ENCODE measurements at places on chromosomes 12 and 14. TPM values are rescaled to one million over a fixed set of nuclear protein-coding genes. Genes with fewer than 3 reads are reported as not detected.

The RPL10L gene
- polyA plus RNA-seq, result not detected

The NRXN3 gene
- polyA plus RNA-seq, result 1.7 TPM

The ZBTB42 gene
- polyA plus RNA-seq, result 5.0 TPM

The TXNDC16 gene
- 1.3 TPM for polyA plus RNA-seq

The PTPN6 gene
- polyA plus RNA-seq, result 38.3 TPM

The NDRG2 gene
- 252 TPM for polyA plus RNA-seq

The SOX5 gene
- 0.33 TPM for polyA plus RNA-seq

The PRIMA1 gene
- 2.9 TPM for polyA plus RNA-seq

The ARMH4 gene
- 0.54 TPM for polyA plus RNA-seq

The KCNA1 gene
- polyA plus RNA-seq, result not detected

The TMEM30B gene
- polyA plus RNA-seq, result 12.8 TPM

The AMN gene
- polyA plus RNA-seq, result 11.8 TPM

The AQP6 gene
- 0.02 TPM for polyA plus RNA-seq

The RESF1 gene
- 32.7 TPM for polyA plus RNA-seq

The PRPH gene
- polyA plus RNA-seq, result 0.28 TPM

The IGF1 gene
- polyA plus RNA-seq, result 0.56 TPM

The NUAK1 gene
- polyA plus RNA-seq, result 0.82 TPM

The SMIM41 gene
- 0.22 TPM for polyA plus RNA-seq

The IAPP gene
- polyA plus RNA-seq, result not detected

The CCDC196 gene
- polyA plus RNA-seq, result not detected

The HCAR1 gene
- 0.15 TPM for polyA plus RNA-seq

The OR6C6 gene
- not detected for polyA plus RNA-seq

The CTSG gene
- 0.14 TPM for polyA plus RNA-seq

The SLC17A8 gene
- not detected for polyA plus RNA-seq

The OGFOD2 gene
- 10.8 TPM for polyA plus RNA-seq

The GZMB gene
- polyA plus RNA-seq, result 3.0 TPM

The ZNF10 gene
- polyA plus RNA-seq, result 3.0 TPM

The APOLD1 gene
- polyA plus RNA-seq, result 0.77 TPM

The TMEM229B gene
- 0.28 TPM for polyA plus RNA-seq

The ZNF26 gene
- polyA plus RNA-seq, result 2.8 TPM

The BAZ1A gene
- polyA plus RNA-seq, result 18.5 TPM
